M059J (cell line): ENCODE measurements at places on chromosomes 3 and 15. TPM values are rescaled to one million over a fixed set of nuclear protein-coding genes. Genes with fewer than 3 reads are reported as not detected.

DNA sequence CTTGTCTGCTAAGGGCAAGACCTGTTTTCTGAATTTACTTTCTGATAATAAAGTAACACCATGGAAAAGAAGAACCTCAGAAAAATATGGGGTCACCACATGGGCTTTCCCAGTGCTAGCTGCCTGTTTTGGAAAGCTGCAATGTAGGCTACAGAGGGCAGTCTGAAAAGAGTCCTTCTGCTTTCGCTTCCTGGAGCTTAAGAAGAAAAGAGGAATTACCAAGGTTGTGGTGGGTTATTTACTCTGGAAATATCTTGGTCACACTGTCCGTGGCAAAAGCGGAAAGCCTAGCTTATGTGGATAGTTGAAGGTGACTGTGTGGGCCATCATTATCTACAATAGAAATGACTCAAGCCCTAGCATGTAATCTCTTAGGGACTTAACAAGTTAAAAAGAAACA lies 31.7 kb upstream of the IP6K2 start:
- DNase-seq, result no peak

DNA sequence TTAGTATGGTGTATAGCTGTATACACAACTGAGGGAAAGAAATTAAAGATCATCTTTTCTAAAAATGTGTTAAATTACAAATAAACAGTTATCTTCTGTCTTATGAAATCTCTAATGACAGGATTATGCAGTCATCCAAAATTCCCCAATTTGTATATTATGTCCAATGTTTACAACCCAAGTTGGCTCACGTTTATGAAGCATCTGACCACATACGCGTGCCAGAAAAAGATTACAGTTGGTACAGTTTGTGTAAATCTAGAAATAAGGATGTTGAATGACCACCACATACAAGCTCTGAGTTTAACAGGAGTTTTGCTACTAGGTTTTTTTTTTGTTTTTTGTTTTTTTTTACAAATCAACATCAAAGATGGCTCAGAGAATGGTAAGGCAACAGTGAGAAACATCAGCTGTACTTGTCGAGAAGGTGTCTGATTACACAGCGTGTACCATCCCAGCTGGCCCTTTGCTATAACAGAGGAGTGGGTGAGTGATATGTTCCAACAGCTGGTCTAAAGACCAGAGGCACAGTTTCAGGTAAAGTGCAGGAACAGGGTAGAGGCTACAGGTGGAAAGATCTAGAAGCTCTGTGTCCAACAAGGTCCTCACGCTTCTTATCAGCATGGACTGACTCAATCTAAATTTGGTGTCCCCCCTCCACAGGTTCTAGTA lies 47.1 kb downstream of the USF3 start:
- no peak for DNase-seq

- no peak for DNase-seq
These were observed 136.9 kb downstream of the PDE8A start for GRCh38 chr15:85118581-85118980.

SIDT1 gene
- total RNA-seq, result 0.17 TPM in 1 of 2 replicates, not detected in the other

SH2D7 gene
- total RNA-seq, result not detected in 2 replicates

HESX1 gene
- 1.4 TPM in 1 of 2 replicates, not detected in the other for total RNA-seq
